Activated CD8-positive, alpha-beta memory T cell treated with anti-CD3 and anti-CD28 coated beads for 4 hours (primary cell): ENCODE measurements at places on chromosomes 2 and 18.

- no peak for DNase-seq
Measured at GRCh38 chr2:134323777-134324176, 69.9 kb downstream of the MGAT5 start.

DNA sequence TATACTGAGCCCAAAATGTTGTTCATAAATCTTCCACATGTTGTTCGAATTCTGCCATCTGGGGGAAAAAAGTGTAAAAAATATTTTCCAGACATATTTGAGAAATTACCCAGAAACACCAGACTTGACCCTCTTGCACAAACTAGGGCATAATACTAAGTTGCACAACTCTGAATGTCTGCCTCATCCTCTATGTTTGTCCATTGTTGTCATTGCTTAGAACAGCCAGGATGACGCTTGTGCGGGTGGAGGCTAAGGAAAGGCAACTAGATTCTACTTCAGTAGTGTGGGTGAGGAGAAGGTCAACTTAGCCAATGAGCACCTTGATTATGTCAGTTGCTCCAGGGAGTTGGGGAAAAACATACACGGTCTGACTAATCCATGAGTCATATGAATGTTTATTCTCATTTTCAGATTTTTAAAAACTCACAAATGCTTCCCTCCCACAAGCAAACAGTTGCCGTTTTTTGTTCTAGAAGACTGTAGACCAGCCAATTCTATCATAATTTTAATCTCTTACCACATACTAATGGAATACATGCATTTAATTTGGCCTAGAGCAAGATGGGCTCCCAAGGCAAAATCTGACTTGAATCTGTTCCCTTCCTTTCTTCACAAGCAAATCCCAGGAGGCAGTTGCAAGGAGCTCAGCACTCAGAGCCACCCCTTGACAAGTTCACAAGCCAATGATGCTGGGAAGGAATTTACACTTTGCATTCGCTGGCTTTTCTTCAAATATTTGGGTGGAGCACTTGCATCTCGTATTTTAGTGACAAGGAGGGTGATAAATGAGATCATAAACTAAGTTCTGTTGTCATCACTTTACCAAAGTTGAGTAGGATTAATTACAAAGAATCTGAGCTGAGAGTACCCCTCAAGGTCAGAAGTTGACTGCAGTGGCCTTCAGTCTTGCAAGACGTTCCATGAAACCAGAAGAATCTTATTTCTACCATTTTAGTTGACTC, 163.2 kb upstream of the TWIST2 start:
- no peak for DNase-seq

GRCh38 chr2:147017951-147018645, 826.7 kb upstream of the ACVR2A start:
- DNase-seq, result no peak

DNA sequence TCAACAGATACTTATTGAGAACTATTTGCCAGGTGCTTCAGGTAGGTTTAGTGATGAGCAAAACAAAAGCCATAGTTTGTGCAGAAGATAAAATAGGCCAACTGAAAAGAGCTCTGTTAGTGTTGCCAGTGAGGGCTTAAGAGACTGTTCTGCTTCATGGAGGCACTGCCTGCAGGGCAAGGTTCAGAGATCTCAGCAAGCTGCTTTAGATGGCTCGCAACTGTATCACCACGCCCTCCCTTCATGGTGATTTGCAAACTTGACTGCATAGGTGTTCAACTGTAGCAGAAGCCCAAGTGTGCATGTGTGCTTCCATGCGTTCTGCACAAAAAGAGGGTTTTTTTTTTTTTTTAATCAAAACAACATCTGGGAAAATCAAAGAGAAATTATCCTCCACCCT, 84.5 kb downstream of the RAPH1 start:
- DNase-seq, result no peak

DNA sequence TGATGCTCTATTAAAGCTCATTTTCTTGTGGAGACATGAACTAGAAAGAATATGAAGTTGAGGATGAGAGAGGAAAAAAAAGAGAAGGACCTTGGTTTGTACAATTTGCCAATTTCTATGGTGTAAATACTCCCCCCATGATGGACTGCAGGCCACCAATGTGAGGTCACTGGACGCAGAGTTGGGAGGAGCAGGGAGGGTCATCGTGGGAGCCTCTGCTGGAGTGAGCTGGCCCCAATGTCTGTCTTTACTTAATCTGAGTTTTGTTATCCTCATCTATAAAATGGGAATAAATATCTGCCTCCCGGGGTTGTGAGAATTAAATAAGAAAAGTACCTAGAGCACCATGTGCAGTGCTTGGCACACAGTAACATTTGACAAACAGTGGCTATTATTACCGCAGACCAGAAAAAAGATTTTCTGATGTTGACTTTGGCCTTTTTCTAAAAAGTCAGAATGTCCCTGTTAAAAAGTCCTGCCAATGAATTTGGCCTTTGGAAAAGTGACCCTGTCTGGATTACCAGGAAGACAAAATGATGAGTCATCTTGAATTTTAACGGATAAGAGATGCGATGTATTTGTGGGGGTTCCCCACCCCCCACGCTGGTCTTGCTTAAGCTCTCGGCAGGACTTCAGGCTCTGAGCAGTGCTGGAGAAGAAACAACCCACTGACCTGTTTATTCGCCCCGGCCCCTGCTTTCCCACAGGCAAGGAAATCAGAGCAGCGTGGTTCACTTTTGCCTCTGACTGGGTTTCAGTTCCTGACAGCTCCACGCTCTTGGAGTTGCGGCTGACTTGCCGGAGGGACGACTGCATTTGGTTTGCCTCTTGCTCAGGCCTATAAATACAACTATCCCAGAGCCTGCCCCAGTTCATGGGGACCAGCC, 50.3 kb upstream of the FOSL2 start:
- DNase-seq, result no peak

DNA sequence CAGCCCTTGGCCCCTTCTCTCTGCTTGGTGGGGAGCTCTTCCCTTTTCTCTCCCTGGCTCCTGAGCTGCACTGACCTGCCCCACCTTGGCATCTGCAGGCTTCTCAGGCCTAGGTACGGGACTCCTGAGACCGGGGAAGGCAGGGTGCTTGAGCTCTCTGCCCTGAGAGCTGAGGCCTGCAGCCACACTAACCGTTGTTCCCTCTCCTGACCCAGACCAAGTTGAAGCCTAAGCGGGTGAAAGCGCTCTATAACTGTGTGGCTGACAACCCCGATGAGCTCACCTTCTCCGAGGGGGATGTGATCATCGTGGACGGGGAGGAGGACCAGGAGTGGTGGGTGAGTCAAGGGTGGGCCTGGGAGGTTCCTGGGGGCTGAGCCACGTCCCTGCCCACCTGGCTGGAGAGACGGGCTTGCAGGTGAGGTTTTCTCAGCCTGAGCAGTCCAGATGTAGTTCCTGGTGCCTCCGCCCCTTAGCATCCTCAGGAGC, 22.2 kb downstream of the ITGB1BP1 start:
- DNase-seq, result no peak

GRCh38 chr2:44939106-44940048, 2.1 kb upstream of the SIX3 start:
- no peak for DNase-seq

DNA sequence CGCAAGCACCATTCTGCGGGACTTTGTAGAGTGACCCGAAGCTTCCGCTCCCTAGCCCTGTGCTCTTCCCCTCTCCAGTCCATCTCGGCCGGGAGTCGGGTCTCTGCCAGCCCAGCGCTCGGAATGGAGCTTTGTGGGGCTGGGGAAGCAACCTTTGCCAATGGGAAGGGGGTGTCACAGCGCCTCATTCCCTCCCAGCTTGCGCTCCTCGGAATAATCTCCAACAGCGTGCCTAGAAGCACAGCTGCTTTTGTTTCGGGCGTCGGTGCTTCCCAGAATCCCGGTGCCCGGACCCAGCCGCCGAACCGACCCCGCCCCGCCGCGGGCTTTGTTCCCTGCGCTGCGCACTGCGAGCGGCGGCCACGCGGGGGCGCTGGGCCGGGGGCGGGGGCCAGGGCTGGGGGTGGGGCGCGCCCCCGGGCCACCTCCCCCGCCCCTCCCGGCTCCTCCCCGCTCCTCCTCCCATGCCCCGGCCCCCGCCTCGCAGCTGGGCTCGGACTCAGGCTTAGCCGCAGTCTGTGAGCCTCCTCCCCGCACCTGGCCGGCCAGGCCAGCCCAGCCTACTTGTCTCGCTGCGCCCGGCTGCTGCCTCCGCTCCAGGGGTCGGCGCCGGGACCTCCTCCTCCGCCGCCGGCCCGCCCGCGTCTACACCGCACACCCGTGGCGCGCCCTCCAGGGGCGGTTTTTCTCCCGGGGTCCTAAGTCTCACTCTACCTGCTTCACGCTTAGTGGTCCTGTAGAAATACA, 77.7 kb upstream of the SMAD2 start:
- peak; percentile 4 for DNase-seq

GRCh38 chr2:150809103-150809502, 321.6 kb upstream of the RND3 start:
- no peak for DNase-seq

DNA sequence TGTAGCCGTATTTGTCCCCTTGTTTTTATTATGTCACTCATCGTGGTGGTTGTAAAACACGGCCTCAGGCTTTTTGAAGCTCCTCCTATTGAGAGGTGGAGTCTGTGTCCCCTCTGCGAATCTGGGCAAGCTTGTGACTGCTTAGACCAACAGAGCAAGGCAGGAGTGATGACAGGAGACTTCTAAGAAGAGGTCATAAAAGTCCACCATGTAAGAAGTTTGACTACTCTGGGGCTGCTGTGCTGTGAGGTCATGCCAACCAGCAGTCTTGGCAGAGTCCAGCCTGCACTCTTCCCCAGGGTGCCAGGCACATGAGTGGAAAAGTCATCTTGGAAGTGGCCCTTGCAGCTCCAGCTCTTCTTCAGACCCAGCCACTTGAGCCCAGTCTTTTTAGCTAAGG, 83.8 kb upstream of the SPTBN1 start:
- DNase-seq, result no peak
